ELF-1 (cell line): ENCODE measurements at places on chromosomes 6 and 20.

DNA sequence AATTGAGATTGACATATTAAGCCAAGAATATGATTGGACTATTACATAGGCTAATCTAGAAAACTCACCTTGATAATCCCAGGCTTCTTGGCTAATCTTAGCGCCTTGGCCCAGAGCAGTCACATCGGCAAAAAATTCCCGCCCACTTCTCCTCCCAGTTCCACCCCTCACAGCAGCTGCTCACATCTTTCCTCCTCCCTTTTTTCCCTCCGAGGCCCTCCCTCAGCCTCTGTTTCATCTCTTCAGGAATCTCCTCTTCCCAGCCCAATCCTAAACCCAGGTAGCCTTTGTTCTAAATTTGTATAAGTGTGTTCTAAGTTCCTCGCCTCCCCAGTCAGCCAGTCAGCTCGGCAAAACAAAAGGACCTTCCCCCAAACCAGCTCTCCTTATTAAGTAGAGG, 184.3 kb downstream of the PRKN start:
- DNase-seq, result peak; percentile 69

DNA sequence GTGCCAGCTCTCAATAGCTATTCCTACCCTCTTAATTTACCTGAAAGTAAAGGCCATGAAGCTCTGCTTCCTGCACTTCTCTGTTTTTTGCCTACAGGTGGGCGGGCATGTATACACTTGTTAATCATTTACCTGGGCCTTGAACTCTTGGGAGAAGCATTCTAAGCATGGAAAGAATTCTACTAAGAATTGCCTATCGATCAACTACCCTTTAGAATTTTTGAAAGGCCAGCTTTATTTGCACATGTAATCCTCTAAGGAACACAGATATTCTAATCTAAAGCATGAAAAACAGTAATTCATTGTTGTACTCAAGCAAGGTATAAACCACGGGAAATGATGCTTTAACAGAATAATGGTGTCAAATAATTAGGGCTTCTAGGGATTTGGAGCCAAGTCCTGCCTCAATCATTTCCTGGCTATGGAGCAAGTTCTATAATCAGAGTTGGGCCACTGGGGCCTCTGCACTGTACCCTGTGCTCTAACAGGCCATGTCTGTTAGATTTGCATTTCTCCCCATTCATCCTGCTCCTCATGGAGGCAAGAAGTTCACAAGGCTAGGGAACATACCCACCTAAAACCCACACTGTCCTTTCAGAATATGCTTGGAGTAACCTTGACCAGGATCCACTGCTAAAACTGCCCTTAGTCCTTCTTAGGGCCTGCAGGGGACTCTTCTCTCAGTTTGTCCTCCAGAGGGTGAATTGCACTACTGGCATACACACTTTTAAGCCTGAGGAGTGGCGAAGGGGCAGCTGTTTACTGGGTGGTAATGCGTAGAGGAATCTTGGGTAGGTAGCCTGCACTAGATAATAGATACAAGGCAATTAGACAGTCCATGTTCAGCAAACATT, 276.4 kb upstream of the JAG1 start:
- DNase-seq, result no peak

DNA sequence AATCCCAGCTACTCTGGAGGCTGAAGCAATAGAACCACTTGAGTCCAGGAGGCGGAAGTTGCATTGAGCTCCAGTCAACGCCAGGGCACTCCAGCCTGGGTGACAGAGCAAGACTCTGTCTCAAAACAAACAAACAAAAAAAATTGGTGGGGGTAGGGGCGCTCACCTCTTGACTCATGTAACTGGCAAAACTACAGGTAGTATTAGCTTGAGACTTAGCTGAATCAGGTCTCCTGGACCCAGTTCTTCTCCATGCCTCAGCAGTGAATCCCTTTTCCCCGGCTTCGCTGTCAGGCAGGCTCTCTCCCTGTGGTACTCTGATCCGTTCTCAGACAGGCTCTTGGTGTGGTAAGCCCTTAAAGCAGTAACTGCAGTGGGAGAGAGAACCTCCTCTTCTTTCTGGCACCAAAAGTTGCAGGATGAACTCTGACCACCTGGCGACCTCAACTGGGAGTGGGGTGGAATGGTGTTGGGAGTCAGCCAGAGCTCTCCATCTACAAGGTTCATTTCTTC, 12.9 kb downstream of the SLC9A8 start:
- peak; percentile 23 for DNase-seq

DNA sequence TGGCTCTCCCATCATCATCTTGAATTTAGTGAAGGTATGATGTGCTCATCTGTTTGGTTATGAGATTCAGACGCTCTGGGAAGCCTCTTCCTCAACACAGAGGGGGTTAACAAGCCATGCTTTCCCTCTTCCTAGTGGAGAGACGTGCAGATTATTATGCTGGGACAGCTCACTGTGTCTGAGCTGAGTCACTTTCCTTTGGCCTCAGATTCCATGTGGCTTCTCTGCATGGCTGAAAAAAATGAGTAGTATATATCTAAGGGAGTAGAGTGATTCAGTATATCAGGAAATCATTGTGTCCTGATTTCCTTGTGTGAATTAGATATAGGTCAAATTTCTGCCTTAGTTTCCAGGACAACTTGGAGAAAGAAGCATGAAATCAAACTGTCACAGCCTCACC, 52.6 kb downstream of the FIG4 start:
- DNase-seq, result no peak

DNA sequence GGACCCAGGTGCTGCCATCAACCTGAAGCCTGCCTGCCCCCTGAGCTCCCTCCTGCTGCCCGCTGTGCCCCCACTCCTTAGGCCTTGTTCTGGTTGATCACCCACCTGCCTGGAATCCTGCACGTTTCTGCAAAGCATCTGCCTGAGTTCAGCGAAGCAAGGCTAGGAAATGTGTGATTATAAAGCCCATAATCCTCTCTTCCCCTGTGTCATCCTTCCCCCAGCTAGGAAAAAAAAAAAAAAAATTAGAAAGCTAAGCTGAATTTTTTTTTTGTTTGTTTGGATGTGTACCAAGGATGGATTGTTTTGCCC, 93.2 kb downstream of the FOXA2 start:
- DNase-seq, result no peak
